Stimulated activated CD4-positive, alpha-beta T cell treated with anti-CD3 and anti-CD28 coated beads, Interleukin-2, amount 100 ng/mL, for 48 hours (primary cell): ENCODE measurements at places on chromosomes 4 and X.

DNA sequence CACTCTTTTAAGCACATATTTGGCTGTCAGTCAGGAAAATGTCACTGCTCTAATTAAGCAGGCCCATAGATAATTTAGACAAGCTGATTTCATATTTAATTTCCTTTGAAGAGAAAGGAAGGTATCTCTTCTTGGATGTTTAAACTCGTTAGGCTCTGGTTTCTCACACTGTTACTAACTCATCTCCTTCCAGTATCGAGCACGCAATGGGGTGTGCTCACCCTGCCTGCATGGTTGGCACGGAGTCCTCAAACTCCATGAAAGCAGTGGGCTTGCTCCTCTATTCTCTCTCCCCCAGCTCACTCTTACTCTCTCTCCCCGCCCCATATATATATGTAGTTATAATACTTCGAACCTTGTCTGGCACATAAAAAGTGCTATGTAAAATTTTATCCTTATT lies 76.9 kb downstream of the EGF start:
- no peak for DNase-seq

DNA sequence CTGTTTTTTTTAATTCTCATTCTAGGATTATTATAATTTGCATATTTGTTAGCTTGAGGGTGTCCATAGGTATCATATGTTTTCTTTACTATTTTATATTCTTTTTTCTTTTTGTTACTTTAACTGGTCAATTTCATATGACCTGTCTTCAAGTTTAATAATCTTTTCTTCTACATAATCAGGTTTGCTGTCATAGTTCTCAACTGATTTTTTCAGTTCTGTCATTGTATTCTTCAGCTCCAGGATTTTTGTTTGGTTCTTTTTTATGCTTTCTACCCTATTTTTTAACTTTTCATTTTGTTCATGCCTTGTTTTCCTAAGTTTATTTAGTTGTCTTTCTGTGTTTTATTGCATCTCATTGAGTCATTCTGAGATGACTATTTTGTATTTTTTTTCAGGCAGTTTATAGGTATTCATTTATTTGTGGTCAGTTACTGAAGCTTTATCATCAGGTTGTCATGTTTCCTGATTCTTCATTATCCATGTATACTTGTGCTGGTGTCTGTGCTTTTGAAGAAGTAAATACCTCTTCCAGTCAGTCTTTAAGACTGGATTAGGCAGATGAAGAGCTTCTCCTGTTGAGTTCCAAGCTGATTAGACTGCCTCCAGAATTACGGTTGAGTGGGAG lies 220.3 kb upstream of the VEGFC start:
- no peak for DNase-seq

GRCh38 chr4:183758061-183758757 lies 99.1 kb downstream of the TRAPPC11 start:
- DNase-seq = no peak

GRCh38 chr4:146470604-146471003 lies 51.1 kb downstream of the SLC10A7 start:
- no peak for DNase-seq

- no peak for DNase-seq
Observed at GRCh38 chr4:105543881-105544280, 8.5 kb upstream of the ARHGEF38 start.

GRCh38 chrX:283115-283845 lies 2.1 kb downstream of the PLCXD1 start:
- DNase-seq = peak; percentile 85

DNA sequence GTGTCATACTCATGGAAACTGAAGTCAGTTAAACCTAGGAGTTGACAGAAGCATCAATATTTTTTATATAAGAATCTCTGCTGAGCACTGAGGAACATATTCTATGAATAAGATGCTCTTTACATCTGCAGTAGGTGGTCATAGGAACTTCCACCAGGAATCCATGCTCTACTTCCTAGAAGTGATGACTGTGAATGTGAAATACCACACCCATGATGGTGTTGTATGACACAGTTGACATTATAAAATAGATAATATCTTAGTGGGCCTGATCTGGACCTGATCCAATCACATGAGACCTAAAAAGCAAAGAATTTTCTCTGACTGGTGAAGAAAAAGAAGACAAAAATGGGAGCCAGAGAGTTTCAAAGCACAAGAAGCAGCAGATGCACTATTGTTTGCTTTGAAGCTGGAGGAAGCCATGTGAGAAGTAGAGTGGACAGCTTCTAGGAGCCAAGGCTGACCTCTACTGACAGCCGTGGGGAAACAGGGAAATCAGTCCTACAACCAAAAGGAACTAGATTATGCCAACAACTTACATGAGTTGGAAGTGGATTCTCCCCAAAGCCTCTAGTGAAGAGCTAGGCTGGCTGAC lies 68.6 kb upstream of the HS3ST1 start:
- no peak for DNase-seq

GRCh38 chrX:120452131-120452530 lies 17.0 kb downstream of the LAMP2 start:
- no peak for DNase-seq

DNA sequence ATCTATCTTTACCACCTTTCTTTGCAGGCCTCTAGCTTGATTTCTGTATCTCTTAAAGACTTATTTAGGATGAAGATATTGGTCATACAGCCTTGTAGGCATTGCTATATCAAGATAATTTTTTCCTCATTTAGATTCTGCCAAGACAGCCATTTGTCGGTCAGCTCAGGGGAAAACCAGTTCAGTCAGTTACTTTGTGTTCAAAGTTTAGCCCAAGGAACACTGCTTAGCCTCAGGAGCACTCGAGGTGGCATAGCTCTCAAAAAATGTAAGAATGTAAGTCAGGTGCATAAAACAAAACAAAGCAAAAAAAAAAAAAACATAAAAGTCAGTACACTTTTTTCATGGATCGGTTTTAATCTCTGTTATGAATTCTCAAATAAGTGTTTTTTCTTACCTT lies 43.4 kb downstream of the NRK start:
- no peak for DNase-seq

DNA sequence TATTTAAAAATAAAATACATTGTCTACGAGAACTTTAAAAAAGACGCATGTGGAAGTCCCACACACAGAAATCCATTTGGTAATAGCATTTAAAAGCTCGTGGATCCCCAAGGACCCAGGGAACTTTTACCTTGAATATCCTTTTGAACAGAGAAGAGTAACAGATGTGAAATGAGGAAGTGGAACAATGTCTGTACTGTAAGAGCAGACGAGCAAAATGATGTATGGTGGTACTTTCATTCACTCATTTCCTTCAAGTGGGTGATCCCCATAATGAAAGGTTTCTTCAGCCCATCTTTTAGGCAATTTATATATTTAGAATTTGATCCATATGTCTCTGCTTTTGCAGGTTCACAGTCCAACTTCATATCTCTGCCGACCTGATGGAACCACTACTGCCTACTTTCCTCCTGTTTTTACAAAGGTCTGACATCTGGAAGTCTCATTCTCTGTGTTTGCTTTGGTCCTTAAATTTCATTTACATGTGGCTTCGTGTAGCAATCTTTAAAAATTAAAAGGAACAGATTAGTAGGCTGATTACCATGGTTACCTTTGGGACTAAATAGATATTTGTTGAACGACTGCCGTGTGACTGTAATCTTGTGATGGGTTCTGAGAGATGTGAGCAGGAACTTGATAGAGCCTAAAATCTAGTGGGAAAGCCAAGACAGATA lies 188.4 kb downstream of the PALLD start:
- DNase-seq = no peak

GRCh38 chr4:167622481-167623240 lies 388.4 kb upstream of the SPOCK3 start:
- peak; percentile 30 for DNase-seq

GRCh38 chr4:7513671-7514070 lies 78.9 kb upstream of the PSAPL1 start:
- DNase-seq = no peak

GRCh38 chr4:84219656-84220055 lies 279.4 kb downstream of the NKX6-1 start:
- no peak for DNase-seq

DNA sequence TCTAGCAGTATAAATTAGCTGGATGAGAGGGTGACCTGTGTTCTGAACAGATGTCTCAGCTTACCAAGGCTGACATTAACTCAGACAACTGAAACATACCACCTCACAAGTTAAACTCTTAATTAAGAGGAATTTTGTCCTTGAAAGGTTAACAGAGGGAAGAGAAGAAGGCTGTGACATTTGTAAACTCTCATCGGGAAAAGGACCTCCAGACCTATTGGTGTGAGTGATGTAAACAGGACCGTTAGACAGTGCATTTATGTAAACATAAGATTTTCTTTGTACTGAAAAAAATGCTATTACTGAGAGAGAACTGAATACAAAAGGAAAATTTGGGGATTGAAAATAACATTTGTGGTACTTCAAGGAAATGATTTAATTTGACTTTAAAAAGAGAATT lies 308.4 kb upstream of the DIAPH2 start:
- DNase-seq = no peak

DNA sequence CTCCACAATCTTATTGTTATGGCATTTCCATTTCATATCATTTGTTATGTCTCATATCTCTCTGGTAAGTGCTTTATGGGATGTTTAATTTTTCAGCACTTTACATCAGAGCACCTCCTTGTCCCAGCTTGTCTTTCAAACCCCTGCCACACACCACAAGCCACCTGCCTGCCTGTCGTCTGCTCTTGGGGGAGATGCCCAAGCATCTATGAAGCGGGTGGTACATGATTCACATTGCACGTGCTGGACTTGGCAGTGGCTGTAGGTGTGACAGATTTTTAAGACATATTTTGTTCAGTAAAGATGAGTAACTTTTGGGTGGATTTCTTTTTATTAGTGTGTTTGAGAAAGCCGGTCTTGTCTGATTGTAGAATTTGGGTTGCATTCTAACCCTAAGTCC lies 14.2 kb upstream of the SPATA4 start:
- DNase-seq = no peak

DNA sequence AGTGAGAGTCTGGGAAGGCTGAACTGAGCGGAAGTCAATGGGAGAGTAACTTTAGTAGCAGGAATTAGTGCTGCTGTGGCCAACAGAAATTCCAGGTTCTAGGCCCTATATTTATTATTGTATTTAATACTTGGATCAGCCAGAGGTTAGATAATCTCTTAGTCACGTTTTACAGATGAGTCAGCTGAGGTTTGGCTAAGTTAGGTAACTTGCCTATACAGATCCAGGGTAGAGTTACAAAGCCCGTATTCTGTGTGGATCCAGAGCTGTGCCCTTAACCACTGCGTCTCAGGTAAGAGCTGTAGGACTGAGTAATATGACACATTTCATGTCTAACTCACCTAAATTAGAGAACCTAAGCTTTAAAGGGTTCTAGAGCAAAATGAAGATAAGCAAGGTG lies 20.5 kb downstream of the PSMD10 start:
- DNase-seq = no peak

DNA sequence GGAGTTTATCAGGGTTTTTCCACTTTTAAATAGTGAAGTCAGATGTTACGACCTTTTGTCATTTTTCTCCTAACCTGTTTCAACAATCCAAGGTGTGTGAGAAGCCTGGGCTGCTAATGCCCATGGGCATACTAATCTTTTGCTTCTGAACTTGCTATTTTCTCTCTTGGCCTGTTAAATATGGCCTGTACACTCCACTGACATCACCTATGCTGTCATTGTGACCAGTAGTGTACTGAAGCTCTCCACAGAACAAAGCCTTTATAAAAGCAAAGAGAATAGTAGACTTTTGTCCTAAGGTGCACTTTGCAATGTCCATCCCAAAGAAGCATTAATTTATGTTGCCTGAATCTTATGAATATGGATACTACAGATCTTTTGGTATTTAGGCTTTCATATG lies 1490.5 kb downstream of the STIM2 start:
- DNase-seq = no peak

GRCh38 chr4:132395561-132395960 lies 753.5 kb upstream of the PCDH10 start:
- no peak for DNase-seq

GRCh38 chrX:71056867-71057266 lies 11.3 kb downstream of the SNX12 start:
- no peak for DNase-seq

DNA sequence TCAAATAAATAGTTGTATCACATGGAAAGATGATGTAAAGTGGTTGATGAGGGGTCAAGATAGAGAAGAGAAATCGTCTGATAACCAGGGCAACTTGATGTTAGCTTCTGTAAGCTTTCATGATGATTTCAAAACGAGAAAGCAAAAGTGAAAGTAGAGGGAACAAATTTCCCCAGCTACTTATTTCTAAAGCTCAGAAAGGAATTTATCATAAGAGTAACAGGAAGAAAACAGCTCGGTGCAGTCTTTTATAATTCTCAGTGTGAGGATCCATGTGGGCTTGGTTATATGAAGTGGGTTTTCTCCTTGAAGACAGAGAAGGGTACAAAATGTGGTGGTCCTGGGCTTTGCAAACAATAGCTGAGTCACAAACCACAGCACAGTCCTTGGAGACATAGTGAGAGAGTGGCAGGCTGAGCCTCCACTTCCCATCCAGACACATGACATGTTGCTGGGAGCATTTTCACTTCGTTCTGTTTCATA lies 32.1 kb upstream of the GLRA2 start:
- no peak for DNase-seq

GRCh38 chr4:173074501-173074946 lies 94.1 kb upstream of the GALNT7 start:
- DNase-seq = no peak

DNA sequence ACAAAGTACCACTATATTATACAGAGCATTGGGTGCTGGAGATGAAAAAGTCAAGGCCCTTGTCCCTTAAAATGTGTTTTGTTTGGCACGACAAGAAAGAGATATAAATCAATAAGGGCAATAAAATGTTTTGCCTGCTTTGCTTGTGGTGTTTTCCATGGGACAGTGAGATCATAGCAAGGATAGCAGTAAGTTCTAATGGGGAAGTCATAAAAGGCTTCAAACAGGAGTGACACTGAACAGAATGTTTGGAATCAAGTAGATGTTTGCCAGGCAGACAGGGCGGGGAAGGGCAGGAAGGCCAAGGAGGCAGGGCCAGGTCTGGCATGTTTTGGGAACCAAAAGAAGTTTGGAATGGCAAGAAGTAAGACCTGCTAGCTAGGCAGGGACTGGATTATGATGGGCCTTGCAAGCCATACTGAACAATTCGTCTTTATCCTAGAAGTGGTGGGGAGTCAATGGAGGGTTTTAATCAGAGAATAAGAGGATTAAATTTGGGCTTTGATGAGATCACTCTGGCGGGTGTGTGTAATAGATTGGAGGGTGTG lies 16.4 kb downstream of the FGF2 start:
- DNase-seq = no peak
